ENCODE measurements at places on chromosomes 7 and 10. TPM values are rescaled to one million over a fixed set of nuclear protein-coding genes. Genes with fewer than 3 reads are reported as not detected.

- peak; percentile 18 for DNase-seq
These were observed 48.1 kb downstream of the RGS10 start for GRCh38 chr10:119494236-119495020.

- DNase-seq = no peak
These were observed 95.9 kb upstream of the RHOBTB1 start for GRCh38 chr10:61039868-61040267.

- DNase-seq = peak; percentile 76
These were observed 213.1 kb downstream of the ELFN1 start for GRCh38 chr7:1883031-1883761.

The UNCX gene
- total RNA-seq = not detected

The ZNF316 gene
- 20.5 TPM for total RNA-seq

DNA sequence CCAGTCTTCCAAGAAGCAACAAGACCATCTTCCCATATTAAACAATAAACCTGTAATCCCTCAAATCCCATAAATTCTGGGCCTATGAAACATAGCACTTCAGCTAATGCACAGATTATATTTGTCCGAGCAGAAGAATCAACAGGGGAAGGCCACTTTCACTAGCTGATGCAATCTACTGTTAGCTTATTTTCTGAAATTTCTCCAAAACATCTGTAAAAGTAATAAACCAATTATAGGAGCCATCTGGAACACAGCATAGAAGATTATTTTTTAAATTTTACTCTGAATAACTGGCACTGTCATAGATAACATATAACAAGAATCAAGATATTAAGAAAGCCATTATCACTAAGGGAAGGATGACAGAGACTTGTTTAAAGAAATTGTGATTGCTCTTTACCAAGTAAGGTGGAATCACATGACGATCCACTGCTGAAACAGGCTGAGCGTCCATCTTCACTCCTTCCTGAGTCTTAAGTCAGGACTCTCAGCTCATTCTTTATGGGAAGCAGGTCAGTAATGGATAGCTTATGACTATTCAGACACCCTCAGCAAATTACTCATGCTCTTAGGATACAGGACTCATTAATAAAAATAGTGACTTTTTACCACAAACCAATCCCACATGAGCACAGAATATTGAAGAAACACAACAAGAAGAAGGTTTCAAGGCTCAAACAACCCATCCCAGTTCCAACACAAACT is 719.5 kb downstream of the XPNPEP1 start:
- peak; percentile 80 for DNase-seq

The ADCYAP1R1 gene
- total RNA-seq = 0.14 TPM

The C10orf67 gene
- total RNA-seq = 0.46 TPM

GRCh38 chr10:109866995-109867635 is 56.2 kb downstream of the XPNPEP1 start:
- DNase-seq = no peak

DNA sequence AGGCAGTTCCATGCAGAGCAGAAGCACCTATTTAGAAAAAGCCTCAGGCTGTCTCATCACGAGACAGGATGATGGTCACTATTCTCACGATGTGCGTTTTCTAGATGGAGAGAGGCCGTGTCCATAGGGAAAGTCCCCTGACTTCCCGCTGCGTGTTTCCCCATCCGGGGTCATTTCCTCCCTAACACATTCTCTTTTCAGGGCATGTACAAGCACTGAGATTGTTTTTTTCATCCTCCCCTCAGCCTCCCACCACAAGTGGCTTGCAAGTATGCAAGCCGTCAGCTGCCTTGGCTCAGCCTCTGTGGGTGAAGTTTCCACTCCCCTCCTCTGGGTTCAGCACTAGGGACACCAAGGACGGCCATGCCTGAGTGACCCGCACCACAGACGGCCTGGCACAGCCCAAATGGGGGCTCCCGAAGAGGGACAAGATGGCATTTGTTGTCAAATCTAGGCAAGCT is 2.7 kb upstream of the CALML5 start:
- no peak for DNase-seq

The CRPPA gene
- total RNA-seq = 3.9 TPM

GRCh38 chr10:73456187-73456890 is 23.0 kb upstream of the MSS51 start:
- DNase-seq = no peak

The P4HA1 gene
- 244 TPM for total RNA-seq

The WNT8B gene
- not detected for total RNA-seq

- peak; percentile 66 for DNase-seq
These were observed 686 bp downstream of the ABI1 start for GRCh38 chr10:26860102-26860442.

The SP8 gene
- 0.70 TPM for total RNA-seq

DNA sequence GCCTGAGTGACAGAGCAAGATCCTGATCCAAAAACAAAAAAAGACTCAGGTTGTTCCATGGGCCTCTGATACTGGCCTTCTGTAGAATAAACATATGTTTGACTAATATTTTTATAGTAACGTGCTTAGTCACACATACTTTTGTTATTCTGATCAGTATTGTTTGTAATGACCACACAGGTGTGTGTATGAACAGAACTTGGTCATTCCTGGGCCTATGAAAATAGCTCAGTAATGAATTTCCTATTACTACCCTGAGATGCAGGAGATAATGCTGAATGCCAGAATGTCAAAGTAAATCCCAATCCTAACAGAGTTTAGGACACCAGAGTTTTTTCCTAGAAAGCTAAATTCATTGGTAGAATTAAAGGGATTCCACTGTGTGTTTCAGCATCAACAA is 108.7 kb downstream of the DOCK4 start:
- DNase-seq = no peak

- DNase-seq = no peak
These were observed 229.9 kb downstream of the SEMA3E start for GRCh38 chr7:83419013-83419412.

- no peak for DNase-seq
These were observed 6.0 kb downstream of the NODAL start for GRCh38 chr10:70435241-70436085.

- DNase-seq = no peak
These were observed 401.9 kb downstream of the SORCS3 start for GRCh38 chr10:105042906-105043552.

The CAV1 gene
- 384 TPM for total RNA-seq

DNA sequence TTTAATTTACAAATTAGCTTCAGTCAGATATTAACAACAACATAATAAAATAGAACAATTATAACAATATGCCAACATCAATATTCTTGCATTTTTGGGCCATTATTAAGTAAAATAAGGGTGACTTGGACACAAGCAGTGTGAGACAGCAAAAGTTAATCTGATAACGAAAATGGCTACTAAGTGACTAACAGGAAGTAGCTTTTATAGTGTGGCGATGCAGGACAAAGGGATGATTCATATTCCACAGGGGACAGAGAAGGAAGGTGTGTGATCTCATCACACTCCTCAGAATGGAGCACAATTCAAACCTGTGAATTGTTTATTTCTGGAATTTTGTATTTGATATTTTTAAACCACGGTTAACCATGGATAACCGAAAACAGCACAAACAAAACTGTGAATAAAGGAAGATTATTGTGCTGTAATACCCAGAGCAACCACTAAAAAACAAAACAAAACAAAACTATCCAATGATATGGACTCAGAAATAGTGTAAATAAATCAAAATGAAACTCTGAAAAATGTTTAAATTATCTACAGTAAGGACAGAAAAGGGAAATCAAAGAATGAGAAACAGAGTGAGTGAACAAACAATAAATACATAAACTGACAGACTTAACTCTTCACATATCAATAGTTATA is 66.9 kb upstream of the TFEC start:
- peak; percentile 84 for DNase-seq

GRCh38 chr7:72751978-72752377 is 76.0 kb downstream of the TYW1B start:
- no peak for DNase-seq

The CCDC172 gene
- total RNA-seq = not detected

The GIMAP4 gene
- not detected for total RNA-seq

DNA sequence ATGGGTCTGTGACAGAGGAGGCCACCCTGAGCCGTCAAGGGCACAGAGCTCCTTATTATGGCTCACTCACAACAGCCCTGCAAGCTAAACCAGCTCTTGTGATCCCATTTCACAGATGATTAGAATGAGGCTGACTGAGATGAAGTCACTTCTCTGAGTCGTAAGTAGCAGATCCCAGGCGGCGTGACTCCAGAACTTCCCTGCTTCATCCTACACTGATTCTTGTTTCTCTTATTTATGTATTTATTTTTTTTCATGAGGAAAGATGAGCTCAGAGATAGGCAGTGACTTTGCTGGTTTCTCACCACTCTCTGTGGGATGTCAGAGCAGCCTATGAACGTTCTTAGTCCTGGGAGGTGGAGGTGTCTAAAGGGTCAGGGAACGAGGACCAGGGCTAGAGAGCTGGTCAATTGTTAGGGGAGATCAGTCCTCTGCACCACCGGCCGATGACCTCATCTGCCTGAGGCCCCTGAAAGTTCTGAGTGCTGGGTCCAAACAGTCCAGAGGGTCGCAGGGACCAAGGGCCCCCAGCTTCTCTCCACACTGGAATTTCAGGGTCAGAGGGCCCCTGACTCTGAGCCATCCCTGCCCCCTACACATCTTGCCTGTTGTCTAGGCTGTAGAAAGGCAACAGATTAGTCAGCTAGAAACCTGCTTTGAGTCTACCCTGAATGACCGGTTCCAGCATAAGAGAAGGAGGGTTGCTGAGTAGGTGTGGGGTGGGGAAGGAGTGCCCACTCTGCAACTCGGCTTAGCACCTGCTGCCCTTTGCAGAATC is 17.9 kb downstream of the CLRN3 start:
- no peak for DNase-seq

The SPDYE11 gene
- total RNA-seq = not detected

- DNase-seq = no peak
These were observed 119.6 kb downstream of the NPY start for GRCh38 chr7:24403557-24403956.

- DNase-seq = no peak
These were observed 138.5 kb downstream of the LRRC4 start for GRCh38 chr7:127892488-127893314.

DNA sequence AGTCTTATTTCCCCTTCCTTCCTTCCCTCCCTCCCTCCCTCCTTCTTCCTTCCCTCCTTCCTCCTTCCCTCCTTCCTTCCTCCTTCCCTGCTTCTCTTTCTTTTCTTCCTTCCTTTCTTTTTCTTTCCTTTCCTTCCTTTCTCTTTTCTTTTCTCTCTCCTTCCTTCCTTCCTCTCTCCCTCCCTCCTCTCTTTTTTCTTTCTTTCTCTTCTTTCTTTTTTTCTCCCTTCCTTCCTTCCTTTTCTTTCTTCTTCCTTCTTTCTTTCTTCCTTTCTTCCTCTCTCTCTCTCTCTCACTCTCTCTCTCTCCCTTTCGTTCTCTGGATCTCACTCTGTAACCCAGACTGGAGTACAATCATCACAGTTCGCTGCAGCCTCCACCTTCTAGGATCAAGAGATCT is 6.2 kb downstream of the TMEM130 start:
- no peak for DNase-seq

DNA sequence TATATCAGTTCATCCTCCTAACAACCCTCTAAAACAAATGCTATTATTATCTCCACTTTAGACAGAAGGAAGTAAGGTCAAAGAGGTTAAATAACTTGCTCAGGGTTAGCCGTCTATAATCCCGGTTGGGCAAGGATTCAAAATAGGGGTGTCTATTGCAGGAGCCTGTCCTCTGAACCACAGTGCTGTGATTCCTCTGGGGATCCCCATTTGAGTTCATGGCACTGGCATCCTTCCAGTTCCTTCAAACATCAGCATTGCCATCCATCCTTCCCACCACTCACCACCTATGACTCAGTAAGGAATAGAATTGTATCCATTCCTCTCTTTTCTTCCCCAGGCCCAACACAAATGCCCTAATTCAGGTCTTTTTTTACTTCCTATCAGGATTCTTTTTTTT is 25.6 kb downstream of the HPS6 start:
- DNase-seq = no peak

DNA sequence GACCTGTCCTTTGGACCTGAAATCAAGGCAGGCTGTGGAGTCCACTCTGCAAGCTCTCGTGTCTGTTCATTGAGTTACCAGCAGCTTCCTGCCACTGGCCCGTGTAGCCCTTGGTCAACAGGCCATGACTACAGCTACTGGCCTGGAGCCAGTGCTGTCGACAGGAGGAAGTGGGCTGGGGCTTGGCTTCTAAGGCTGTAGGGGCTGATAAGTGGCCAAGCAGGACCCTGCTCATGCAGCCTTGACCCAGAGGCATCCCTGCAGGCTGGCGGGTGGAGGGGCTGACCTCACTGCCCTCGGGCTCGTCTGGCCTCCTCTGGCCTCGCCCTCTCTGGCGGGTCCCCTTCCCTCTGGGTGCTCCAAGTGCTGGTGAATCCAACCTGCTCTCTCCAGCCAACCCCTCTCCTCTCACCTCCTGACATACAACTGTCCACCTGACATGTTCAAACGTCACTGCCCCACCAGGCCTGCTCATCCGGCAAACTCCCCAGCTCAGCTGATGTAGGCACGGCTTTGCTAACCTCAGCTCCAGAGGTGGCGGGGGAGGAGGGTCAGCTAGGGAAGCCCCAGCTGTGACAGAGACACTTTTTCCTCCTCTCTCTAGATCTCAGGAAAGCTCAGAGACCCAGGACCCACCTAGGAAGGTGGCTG is 188.6 kb upstream of the LYZL2 start:
- DNase-seq = peak; percentile 40

The SERPINE1 gene
- total RNA-seq = 1,303 TPM

The PDE6C gene
- total RNA-seq = not detected

GRCh38 chr10:59290448-59290847 is 71.9 kb downstream of the FAM13C start:
- no peak for DNase-seq

The DYDC2 gene
- total RNA-seq = not detected

The CTAGE15 gene
- total RNA-seq = not detected

The PRF1 gene
- total RNA-seq = 0.14 TPM

The SEMA3A gene
- 31.3 TPM for total RNA-seq

GRCh38 chr7:26958834-26959233 is 94.4 kb upstream of the SKAP2 start:
- peak; percentile 59 for DNase-seq
